Activated CD4-positive, alpha-beta T cell treated with anti-CD3 and anti-CD28 coated beads for 4 hours (primary cell): ENCODE measurements at places on chromosomes 16 and 17.
A peak's percentile ranks its signal among the peaks of the same experiment; 100 is the strongest.

GRCh38 chr16:57724531-57724930 lies 11.0 kb upstream of the KATNB1 start:
- DNase-seq: no peak

DNA sequence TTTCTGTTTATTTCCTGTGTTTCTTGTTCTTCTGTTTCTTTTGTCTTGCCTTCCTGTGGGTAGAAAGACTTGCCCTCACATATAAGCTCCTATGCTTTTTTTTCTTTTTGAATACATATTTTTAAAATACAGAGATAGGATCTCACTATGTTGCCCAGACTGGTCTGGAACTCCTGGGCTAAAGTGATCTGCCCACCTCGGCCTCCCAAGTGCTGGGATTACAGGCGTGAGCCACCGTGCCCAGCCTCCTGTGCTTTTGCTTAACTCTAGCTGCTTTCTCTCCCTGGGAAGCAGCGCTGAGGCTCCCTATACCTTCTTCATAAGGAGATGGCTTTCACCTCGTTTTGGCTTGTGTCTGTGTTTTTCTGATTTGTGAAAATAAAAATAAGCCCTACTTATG lies 93.4 kb upstream of the FA2H start:
- no peak for DNase-seq

GRCh38 chr16:24834459-24835335 lies 11.1 kb upstream of the SLC5A11 start:
- no peak for DNase-seq

DNA sequence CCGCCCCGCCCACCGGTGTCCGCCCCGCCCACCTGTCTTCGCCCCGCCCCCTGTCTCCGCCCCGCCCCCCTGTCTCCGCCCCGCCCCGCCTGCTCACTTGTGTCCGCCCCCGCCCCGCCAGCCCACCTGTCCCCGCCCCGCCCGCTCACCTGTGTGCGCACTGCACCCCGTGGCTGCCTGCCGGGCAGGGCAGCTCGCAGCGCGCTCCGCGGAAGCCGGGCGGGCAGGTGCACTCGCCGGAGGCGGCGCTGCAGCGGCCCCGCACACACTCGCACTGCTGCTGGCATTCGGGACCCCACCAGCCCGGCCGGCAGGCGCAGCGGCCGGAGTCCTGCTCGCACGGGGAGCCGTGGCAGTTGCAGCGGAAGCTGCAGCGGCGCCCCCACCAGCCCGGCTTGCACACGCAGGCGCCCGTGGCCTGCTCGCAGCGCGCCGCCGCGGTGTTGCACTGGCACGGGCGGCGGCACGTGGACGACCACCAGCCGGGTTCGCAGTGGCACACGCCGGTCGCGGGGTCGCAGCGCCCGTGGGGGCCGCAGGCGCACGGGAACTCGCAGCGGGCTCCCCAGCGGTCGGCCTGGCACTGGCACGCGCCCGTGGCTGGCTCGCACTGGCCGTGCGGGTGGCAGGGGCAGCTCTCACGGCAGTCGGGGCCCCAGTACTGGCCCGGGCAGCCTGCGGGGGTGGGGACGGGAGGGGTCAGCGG lies 2.1 kb downstream of the SCARF1 start:
- DNase-seq: peak; percentile 51

DNA sequence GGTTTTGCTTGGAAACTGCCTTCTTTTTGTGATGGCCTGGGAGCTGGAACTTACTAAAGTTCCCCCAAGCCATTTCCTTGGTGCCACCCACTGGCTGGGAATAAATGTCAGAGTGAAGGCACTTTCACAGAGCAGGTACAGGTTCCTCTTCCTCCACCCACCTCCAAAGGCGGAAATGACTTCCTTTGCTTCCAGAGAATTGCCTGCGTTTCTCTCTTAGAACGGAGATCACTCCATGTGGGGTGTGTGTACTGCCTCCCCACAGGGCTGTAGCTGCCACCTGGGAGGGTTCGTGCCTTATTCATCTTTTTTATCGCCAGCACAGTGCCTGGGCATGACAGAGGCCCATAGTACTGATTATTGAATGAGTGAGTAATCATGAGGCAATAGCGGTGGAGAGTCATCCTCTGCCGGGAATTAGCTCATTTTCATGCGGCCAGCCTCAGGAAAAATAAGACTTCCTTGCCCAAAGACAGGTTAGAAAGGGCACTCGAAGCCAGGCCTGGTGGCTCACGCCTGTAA lies 32.2 kb upstream of the HAS3 start:
- no peak for DNase-seq

- DNase-seq: no peak
These were observed 50.0 kb upstream of the CAPN15 start for GRCh38 chr16:477301-478157.

DNA sequence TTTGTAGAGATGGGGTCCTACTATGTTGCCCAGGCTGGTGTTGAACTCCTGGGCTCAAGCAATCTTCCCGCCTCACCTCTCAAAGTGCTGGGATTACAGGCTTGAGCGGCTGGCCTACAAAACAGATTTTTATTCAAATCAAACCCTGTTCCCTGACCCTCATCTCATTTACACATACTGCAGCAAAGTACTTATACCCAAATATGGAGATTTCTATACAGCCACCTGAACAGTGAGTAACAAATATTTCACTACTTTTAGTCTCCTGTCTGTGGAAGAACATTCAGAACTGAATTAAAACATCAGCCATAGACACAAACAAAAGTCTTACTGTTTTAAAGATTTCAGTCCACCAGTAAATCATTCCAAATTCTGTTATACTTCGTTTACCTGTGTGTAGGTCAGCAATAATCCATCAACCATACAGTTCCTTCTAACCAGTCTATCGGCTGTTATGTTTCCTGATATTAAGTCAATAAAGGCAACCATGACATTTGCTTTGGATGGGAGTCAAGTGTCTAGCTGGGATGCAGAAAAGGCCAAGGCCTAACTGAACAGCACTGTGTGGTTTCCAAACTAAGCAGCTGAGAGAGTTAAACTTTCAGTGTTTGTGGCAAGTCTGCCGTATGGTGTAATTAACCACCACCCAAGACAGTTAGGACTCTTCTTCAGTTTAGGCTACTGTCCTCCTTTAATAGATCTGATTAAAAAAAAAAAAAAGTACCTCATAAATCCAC lies 22.3 kb downstream of the ERN1 start:
- no peak for DNase-seq

GRCh38 chr17:59338498-59338897 lies 7.0 kb downstream of the YPEL2 start:
- no peak for DNase-seq

DNA sequence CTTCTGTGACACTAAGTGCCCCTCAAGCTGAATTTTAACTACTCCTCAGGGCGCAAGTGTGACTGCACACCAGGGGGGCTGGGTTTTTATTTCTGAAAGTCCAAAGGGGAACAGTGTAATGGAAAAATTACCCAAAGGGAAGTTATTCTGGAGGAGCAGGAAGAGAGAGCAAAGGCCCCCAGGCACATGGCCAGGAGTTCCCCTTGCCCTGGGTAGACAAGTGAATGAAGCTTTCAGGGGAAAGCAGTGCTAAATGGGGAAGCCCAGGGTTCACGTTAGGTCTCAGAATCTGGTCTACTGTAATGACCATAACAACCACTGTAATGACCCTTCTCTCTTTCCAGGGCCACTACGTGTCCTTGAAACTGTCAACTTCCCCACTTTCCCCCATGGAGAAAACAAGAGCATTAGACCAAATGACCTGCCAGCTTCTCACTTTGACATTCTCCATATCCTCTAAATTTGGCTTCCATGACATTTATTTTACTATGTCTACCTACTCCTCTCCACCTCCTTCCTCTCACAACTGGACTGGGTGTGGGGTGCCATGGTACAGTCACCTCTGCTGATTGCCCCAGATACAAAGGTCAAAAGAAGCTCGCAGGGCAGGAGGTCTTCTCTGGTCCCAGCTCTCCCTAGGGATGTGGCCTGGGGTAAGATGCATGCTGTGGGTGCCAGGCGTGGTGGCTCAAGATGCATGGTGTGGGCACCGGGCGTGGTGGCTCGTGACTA lies 34.1 kb upstream of the MMP2 start:
- no peak for DNase-seq

GRCh38 chr17:80802626-80803450 lies 188.8 kb upstream of the CHMP6 start:
- no peak for DNase-seq

- no peak for DNase-seq
These were observed 756.4 kb upstream of the EEF2KMT start for GRCh38 chr16:5854027-5854426.

DNA sequence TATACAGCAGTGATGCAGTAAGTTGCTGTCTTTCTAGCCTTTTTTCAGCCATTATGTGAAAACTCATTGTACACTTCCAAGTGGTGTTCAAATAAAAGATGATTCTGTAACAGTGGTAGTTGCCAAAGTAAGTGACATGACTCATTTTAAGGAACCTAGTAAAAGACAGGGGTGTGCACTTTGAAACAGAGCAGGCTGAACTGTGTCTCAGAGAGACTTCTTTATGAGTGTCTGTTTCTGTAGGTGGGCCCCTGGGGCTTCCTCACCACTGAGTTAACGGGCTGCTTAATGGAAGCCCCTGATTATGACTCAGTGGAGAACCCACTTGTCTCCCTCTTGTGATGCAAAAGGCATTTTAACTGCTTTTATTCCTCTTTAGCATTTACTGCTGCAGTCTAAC lies 147.3 kb downstream of the PCTP start:
- DNase-seq: no peak

DNA sequence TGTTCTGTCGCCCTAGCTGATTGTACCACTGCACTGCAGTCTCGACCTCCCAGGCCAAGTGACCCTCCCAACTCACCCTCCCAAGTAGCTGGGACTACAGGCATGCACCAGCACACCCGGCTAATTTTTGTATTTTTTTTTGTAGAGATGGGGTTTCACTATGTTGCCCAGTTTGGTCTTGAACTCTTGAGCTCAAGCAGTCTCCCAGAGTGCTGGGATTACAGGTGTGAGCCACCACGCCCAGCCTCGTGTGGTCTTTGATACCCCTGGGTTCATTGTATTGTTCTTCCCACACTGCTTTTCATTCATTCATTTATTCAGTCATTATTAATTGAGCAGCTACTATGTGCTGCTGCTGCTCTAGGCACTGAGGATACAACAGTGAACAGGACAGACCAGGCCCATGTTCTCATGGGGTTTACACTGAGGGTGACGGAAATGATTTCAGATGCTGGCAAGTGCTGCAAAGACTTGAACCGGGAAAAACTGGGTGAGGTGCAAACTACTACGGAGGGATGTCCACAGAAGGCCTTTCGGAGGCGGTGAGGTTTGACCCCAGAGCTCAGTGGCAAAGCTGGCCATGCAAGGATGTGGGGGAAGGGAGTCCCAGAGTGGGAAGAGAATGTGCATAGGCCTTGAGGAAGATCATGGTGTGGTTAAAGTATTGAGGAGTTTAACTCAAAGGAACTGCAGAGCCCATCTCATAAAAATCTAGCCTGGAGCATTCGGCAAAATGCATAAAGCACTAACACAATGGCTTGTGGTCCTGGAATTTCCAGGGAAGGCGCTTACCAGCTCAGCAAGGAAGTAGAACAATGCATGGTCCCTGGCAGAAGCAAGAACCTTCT lies 10.9 kb downstream of the ABCC1 start:
- no peak for DNase-seq

DNA sequence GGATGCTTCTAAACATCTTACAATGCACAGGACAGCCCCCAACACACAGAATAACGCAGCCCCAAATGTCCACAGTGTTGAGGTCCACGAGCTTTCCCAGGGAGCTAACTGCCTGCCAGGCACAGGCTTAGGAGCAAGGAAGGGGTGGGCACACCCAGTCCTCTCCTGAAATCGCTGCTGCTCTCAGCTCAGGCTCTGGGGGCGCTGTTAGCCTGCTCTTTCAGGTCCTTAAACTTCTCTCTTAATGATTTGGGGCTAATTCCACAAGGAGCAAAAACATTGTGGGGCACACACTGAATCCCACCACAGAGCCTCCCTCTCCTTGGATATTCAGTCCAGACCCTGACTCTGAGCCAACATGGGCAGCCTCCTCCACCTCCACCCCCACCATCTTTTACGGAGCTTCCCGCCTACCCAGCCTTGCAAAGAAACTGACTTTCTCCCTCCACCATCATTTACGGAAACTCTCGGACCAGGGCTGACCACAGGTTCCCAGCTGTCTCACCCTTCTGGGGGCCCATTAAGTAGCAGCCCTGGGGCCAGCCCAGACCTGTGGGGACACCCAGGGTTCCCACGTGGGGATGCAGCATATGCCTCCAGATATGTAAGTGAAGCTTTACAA lies 1.1 kb downstream of the CD300H start:
- DNase-seq: no peak

DNA sequence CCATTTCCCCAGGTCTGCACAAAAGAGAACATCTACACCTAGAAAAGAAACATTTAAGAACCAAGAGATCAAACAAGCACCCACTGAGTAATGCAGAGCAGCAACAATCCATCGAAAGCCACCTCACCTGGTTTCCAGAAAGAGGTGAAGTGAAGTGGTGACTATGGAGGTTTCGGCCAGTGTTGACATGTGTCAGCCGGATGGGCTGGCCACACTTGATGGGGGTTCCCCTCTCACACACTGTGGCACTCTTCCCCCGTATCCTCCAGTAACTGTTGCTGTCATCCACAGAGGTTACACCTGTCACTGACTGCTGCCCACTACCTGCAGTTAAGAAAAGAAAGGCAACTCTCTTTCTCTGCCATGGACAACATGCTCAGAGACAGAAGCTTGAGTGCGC lies 6.5 kb downstream of the SDF2 start:
- DNase-seq: no peak

- DNase-seq: no peak
These were observed 30.1 kb upstream of the ABCC1 start for GRCh38 chr16:15919331-15919730.

GRCh38 chr17:29575511-29576213 lies 7.2 kb downstream of the TP53I13 start:
- DNase-seq: no peak

DNA sequence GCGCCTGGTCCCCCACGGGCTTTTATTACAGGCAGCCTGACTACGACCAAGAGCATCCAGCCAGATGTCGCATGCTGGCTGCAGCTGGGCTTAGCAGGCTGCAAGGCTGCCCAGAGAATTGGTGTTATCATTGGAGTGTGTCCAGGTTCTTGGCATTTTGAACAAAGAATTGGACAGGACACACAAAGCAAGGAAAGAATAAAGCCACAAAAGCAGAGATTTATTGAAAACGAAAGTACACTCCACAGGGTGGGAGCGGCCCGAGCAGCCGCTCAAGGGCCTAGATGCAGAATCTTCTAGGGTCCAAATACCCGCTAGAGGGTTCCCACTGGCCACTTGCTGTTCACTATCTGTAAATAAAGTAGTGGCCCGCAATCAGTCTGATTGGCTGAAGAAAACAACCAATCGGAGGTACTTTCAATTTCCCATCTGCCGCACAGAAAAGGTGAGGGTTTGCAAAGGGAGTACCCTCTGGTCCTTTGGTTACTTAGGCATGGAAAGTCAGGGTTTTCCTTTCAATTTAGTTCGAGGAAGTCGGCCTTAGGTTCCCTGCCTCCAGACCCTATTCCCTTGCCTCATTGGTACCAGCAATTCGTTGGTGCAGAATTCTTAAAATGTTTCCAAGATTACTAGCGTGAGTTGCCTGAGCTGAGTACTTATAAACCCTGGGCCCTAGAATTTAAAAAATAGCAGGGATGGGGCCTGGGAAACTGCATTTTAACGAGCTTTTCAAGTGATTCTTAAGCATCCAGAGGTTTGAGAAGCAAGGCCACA lies 38.5 kb upstream of the CNEP1R1 start:
- no peak for DNase-seq
